Dermis microvascular lymphatic vessel endothelial cell (primary cell): ENCODE measurements at places on chromosomes 16 and 17. TPM values are rescaled to one million over a fixed set of nuclear protein-coding genes. Genes with fewer than 3 reads are reported as not detected.

DNA sequence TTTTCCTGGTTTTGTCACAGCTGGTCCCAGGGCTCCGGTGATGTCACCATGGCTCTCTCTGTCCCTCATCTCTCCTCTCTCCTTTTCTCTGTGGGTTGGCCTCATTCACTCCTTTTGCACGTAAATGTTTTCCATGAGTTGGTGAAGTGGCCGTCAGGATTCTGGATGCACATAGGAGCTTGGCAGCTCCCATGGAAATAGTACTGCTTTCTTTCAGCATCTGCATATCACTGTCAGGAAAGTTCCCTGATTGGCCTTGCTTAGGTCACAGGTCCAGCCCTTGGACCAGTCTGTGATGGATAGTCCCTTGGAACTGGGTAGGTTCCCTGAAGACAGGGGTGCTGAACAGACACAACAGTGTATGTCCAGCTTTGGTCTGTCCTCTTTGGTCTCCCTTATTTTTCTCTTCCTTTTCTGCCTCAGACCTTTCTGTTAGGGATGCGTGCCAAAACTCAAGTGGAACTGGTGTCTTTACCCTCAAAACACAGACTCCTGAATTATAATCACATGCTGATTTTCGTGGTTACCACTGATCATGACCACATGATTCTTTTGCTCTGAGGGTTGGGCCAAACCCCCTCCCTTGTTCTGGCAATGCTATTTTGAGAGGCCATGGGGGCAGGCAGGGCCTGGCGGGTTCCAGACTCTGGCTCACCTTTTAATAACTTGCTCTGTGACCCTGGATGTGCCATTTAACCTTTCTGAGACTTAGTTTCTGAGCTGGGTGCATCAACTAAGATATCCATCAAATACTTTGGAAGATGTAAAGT, 99.0 kb downstream of the MSI2 start:
- DNase-seq: no peak

DNA sequence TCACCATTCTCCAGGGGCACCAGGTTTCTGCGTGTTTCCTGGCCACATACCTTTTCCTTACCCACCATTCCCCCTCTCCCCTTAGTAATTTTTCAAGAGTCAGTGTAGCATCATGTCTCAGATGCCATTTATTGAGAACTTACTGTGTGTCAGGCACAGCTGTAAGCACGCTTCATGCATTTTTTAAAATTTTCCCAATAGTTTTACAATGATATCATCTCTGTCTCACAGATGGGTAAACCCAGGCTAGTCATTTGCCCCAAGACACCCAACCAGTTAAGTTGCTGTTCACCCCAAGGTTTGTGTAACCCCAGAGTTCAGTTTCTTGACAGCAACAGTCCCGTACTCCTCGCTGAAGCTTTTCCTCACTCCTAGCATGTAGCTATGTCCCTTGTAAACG, 56.4 kb upstream of the IRX3 start:
- DNase-seq: no peak

DNA sequence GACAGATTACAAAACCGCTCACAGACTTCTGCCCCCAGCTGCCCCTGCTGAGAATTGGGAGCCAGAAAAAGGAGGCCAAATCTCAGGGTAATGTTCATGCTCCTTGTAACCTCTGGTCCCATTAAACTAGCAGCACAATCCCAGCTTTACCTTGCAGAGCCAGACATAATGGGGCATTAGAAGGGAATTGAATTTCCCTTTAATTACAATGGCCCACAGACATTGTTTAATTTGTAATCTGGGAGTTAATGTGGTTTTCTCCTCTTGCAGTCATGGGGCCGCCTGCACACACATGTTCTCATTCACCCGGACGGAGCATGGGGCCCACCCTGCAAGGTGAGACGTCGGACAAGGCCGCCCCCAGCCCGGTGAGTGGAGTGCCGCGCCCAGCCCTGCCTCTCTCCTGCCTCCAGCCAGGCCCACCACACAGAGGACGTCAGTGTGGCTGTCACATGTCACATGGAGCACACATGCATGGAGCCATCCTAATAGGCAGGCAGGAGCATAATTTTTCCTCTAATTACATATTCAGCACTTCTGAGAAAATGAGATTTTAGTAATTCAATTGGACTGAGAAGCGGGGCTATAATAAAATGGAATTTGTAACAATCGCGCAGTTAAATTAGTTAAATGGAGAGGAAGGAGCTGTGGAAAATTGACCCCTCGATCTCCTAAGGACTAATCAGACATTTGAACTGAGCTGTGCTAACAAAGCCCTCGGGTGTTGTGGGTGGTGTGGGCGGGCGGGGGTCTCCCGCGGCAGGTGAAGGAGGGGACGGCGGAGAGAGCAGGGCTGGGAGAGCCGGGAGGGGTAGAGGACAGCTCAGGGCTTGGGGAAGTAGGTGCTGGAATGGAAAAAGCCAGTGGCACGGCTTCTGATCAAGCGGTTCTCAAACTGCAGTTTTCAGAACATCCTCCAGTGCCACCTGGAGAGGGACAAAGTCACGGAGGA, 87.7 kb downstream of the ENGASE start:
- DNase-seq: no peak

GRCh38 chr17:32584792-32585191, 98.0 kb downstream of the CDK5R1 start:
- no peak for DNase-seq

- DNase-seq: no peak
These were observed 1.3 kb upstream of the TRIM65 start for GRCh38 chr17:75898065-75898464.

DNA sequence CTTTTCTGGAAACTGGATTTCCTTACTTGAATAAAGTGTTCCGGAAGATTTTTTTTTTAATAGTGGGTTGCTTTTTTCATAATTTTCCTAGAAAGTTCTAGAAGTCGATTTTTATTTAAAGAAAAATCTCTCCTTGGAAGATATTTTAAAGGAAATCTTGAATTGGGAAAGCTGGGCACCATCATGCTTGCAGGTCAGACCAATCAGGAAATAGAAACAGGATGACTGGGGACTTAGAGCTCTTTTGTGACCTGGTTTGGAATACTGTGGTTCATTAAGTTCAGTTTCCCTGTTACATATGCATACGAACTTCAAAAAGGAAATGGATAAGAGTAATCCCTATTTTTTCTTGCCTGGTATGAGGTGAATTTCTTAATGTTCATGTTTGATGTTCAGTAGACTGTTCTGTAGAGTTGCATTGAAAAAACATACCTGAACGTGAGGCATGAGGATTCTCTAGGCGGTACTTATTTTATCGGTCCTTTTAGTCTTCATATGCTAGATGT, 1.2 kb downstream of the NFATC3 start:
- DNase-seq: no peak

GRCh38 chr17:49436174-49436573, 21.5 kb upstream of the PHB1 start:
- no peak for DNase-seq

- peak; percentile 94 for DNase-seq
These were observed 23.2 kb downstream of the MAP3K14 start for GRCh38 chr17:45293413-45294211.

DNA sequence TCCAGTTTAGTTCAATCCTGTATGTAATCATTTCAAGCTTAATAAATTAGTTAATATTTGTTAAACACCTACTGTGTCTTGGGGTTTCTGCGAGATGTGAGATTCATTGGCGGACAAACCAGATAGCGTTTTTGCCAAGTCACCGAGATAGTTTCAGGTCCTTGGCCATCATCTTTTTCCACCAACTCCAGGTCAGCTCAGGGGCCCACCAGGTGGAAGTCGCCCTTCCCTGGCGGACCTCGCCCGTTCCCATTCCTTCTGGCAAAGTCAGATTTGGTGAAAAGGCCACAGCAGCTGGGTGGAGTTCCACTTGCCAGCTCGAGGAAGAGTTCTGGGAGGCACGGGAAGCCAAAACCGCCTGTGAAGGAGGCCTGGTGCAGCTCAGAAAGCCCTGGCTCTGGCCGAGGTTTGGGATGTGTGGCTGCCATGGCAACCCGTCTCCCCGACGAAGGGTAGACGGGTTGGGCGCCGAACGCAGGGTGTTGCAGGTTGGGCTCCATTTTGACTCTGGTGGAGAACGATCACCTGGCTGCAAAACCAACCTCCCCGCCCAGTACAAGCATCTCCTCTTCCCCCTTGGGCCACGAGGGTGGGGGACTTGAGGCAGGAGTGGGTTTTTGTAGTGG, 39.5 kb downstream of the CMIP start:
- no peak for DNase-seq

GRCh38 chr17:73007407-73007806, 85.1 kb downstream of the SLC39A11 start:
- no peak for DNase-seq

- DNase-seq: no peak
These were observed 8.1 kb upstream of the C1QL1 start for GRCh38 chr17:44976206-44976605.

- no peak for DNase-seq
These were observed 764.7 kb upstream of the KIF2B start for GRCh38 chr17:53058031-53058430.

- DNase-seq: no peak
These were observed 4.5 kb downstream of the OR1F1 start for GRCh38 chr16:3192476-3193019.

- peak; percentile 20 for DNase-seq
These were observed 12.5 kb downstream of the SAMD14 start for GRCh38 chr17:50117202-50118051.

DNA sequence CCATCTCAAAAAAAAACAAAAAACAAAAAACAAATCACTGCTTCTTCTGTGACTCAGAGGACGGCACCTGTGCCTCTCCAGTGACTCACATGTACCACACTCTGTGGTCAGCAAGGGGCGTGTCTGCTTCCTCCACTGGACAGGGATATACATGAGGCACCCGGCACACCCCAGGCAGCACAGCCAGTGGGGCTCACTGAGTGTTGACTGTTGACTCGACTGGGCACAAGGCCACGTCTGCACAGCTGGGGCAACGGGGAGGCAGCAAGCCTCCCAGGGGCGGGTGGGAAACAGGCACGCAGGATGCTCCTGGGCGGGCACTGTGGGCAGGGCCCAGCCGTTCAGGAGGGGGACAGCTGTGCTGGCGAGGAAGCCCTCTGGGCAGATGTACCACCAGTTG, 64.1 kb downstream of the TIMM22 start:
- peak; percentile 86 for DNase-seq

GRCh38 chr17:73101031-73101430, 8.5 kb upstream of the SLC39A11 start:
- DNase-seq: no peak

DNA sequence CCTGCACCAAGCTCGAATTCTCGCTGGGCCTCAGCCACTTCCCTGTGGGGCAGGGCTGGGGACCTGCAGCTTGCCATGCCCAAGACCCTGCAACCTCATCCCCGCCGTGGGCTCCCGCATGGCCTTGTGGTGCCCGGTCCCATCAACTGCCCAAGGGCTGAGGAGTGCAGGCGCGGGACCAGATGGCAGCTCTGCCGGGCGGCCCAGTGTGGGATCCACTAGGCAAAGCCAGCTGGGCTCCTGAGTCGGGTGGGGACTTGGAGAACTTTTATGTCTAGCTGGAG, 408.6 kb downstream of the UTP18 start:
- DNase-seq: no peak

DNA sequence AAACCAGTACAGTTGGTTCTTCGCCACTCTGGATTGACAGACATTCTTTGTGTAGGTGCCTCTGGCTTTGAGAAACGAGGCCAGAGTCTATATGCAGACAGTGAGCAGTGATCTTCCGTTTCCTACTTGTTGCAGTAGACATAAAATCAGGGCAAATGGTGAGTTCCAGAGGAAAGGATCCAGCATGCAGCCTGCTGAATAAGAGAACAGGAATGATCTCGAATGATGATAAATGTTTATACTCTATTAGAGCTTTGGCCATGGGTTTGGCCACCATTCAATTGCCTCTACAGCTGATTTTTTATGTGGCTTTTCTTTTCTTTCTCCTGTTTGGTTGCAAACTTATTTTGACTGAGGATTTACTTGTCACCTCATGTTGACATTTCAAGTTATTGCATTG, 286.7 kb downstream of the IRX3 start:
- no peak for DNase-seq

GRCh38 chr17:2872282-2872681, 76.0 kb downstream of the RAP1GAP2 start:
- DNase-seq: no peak

DNA sequence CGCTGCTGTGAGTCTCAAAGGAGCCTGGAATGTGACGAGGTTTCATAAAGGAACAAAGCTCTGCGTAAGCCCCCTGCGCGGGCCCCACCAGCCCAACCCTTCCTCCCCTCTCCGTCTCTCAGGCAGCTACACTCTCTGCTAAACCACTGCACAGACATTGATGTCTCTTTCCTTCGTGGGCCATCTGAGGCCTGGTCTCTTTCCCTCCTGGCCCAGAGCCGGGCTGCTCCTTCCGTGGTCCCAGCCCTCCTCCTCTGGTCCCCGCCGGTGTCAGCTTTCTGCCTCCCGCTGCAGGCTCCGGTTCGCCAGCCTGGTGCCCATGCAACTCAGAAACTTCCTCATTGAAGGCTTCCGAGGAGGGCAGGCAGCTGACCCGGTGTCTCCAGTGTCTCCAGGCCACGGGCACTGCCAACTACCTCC, 7.4 kb downstream of the SCARF1 start:
- DNase-seq: no peak

- no peak for DNase-seq
These were observed 4.9 kb downstream of the PER1 start for GRCh38 chr17:8147141-8147804.

GRCh38 chr17:49703557-49704277, 4.0 kb downstream of the SLC35B1 start:
- peak; percentile 75 for DNase-seq

DNA sequence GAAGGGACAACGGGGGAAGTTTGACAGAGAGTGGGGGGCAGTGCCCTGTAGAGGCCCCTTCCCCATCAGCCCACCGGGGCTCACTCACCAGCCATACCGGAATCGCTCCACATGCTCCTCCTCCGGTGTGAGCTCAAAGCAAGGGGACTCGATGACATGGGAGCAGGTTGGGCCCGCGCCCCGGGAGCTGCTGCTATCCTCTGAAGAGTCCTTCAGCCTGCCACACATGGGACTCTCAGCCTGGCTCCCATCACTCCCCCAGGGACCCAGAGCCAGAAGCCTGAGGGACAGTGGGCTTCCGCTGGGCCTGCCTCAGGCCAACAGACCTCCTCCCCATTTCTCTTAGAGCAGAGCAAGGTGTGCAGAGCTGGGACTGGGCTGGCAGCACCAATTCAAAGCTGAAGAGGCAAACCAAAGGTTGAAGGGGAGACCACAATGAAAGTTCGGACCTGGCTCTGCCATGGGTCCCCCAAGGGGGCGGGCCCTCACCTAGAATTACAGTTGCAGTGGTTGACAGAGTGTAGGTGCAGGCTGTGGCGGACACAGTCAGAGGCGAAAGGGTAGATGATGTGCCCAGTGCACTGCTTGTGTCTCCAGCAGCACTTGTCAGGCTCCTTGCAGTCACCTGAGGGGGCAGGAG, 7.3 kb downstream of the PROCA1 start:
- DNase-seq: no peak

- no peak for DNase-seq
These were observed 9.2 kb downstream of the ABCA3 start for GRCh38 chr16:2331199-2331930.

GRCh38 chr17:83154311-83155127, 75.1 kb downstream of the METRNL start:
- DNase-seq: no peak

KRTAP1-5 gene
- not detected in 2 replicates for total RNA-seq

SDK2 gene
- total RNA-seq: under 0.01 TPM in 1 of 2 replicates, not detected in the other

PLEKHG4 gene
- total RNA-seq: 9.2 and 11.6 TPM in 2 replicates

TNP2 gene
- not detected in 2 replicates for total RNA-seq

CDH1 gene
- not detected in 2 replicates for total RNA-seq

TMEM98 gene
- total RNA-seq: 56.6 and 138 TPM in 2 replicates

PNMT gene
- total RNA-seq: 1.2 and 1.4 TPM in 2 replicates

TBC1D3I gene
- total RNA-seq: under 0.01 TPM in 1 of 2 replicates, not detected in the other

RSL1D1 gene
- total RNA-seq: 30.6 and 31.4 TPM in 2 replicates

AGRP gene
- total RNA-seq: not detected in 2 replicates

SRCIN1 gene
- under 0.01 TPM in 2 replicates for total RNA-seq

KRT9 gene
- not detected in 2 replicates for total RNA-seq
